ENCODE measurements at places on chromosomes 2 and 18.

GRCh38 chr2:62743506-62743905 lies 38.0 kb downstream of the EHBP1 start:
- DNase-seq, result no peak

GRCh38 chr2:148725564-148725963 lies 81.0 kb downstream of the EPC2 start:
- DNase-seq, result no peak

GRCh38 chr18:58580623-58581022 lies 48.3 kb downstream of the ALPK2 start:
- no peak for DNase-seq

- no peak for DNase-seq
Measured at GRCh38 chr18:28581521-28582071, 404.7 kb upstream of the CDH2 start.

DNA sequence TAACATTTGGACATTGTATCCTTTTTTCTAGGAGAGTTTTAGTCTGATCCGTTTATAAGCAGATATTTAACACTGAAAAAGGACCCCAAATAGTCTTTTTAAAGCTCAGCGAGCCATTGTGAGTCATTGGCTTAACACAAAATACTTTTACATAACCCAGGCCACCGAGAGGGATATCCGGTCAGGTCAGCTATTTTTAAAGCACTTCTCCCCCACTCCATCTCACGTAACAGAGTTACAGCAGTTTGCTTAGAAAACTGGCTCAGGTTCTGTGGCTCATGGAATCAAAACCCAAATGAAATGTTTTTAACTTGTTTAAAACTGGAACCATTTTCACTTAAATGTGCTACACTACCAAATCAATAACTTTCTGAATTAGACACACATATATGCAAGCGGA lies 23.9 kb downstream of the COL4A3 start:
- no peak for DNase-seq
